ENCODE measurements at places on chromosomes 1 and 21.

DNA sequence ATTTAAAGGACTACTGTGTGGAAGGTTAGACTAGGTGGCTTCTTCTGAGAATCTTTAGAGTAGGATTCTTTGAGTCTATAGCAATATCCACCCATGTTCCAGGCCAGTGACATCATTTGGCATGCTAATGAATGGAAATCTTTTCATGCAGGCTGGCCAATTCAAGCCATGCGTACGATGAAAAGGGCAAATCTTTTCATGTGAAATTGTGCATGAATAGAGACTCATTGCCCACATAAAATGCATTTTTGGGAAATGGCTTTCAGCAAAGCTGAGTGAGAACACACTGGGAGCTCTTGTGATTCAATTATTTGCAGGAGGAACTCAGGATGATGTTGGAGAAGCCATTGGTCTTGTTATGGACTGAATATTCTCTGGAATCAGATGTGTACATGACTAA lies 324.9 kb upstream of the DAB1 start:
- DNase-seq: no peak

- no peak for DNase-seq
Observed at GRCh38 chr1:98278055-98278454, 357.2 kb upstream of the DPYD start.

DNA sequence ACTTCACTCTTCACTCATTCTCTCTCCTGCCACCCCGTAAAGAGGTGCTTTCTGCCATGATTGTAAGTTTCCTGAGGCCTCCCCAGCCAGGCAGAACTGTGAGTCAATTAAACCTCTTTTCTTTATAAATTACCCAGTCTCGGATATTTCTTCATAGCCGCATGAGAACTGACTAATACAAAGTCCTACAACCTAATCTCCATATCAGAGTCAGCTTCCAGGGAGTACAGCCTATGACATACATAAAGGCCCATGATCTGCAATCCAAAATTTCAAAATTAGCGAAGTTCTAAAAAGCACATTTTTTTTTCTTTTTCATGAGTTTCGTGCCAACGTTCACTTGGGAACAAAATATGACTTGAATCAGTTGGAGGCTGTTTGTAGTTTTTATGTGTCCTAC lies 256.9 kb upstream of the DUSP10 start:
- no peak for DNase-seq

GRCh38 chr1:44616991-44617702 lies 57.1 kb downstream of the TMEM53 start:
- DNase-seq: no peak

DNA sequence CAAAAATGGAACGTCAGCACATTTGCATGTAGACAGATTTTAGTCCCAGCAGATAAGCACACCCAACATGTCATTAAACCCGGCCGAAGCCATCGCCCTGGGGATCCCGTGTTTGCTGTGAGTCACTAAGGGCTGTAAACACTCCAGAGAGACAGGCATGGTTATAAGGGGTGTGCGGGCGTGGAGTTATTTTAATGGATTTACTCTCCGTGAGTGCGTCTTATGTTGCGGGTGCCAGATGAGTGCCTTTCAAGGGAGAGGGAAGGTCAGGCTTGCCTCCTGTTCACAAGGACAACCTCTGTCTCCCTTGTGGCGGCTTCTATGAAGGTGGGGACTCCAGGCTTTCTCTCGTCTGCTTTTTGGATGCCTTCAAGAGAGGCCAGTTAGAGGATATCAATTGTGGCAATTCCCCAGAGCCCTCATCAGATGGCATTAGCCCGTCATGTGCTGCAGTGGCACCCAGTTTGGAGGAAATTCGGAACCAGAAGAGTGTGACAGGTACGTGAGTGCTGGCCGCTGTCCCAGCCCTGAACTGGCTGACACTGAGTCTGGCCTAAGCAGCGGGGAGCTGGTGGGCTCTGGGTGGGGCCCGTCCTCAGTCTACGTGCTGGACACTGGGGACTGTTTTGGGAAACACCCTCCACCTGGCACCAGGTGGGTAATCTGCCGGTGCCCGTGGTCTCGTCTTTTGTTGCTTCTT lies 223.8 kb upstream of the TMEM51 start:
- DNase-seq: peak; percentile 68

DNA sequence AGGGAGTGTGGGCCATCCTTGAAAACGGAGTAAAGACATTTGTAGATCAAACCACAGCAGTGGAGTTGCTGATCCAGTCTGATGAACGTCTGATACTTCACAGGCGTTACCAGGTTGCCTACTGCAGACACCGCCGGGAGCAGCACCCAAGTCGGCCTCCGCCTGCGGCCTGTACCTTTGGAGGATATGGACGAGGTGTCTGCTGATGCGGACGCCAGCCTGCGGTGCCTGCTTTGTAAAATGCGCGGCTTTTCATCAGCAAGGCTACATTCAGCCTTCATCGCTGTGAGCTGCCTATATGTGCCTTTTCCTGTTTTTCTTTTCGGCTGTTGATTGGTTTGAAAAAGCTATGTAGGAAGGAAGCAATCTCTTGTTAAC lies 16.0 kb downstream of the SLX9 start:
- no peak for DNase-seq

GRCh38 chr1:80375662-80376061 lies 1369.1 kb upstream of the ADGRL4 start:
- no peak for DNase-seq

- no peak for DNase-seq
Observed at GRCh38 chr1:196550731-196551130, 57.5 kb downstream of the KCNT2 start.

- no peak for DNase-seq
Observed at GRCh38 chr1:32309960-32310359, 18.1 kb downstream of the HDAC1 start.

- DNase-seq: no peak
Observed at GRCh38 chr1:111786669-111787207, 31.0 kb downstream of the DDX20 start.

DNA sequence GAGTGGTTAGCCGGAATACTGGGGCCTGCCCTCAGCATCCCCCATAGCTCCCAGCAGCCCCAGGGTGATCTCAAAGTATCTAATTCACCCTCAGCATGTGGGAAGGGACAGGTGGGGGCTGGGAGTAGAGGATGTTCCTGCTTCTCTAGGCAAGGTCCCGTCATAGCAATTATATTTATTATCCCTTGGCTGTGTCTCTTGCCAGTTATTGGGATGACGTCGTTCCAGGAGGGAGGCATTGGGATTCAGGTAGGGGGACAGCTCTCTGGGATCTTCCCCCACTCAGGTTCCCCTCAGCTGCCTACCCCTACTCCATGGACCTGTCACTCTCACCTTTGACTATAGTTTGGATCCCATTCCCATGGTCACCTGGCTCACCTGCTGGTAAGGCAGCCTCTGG lies 11.9 kb upstream of the PEAR1 start:
- DNase-seq: no peak

GRCh38 chr21:43611598-43612369 lies 47.5 kb downstream of the HSF2BP start:
- DNase-seq: peak; percentile 29

DNA sequence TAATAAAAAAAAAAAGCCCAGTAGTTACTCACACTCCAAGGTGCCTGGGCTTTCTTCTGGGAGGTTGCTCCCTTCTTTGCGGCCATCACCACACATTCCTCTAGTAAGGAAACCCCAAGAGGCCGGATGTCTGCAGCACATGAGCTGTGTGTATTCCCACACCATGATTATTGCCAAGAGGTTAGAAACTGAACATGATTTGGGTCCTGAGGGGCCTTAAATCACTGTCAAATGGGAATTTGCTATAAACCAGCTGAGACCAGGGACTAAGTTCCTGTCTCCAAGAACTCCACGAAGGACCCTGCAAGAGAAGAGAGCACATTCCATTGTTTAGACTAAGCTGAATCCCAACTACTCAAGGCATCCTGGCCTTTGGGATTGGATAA lies 85.3 kb upstream of the SSX2IP start:
- DNase-seq: no peak

DNA sequence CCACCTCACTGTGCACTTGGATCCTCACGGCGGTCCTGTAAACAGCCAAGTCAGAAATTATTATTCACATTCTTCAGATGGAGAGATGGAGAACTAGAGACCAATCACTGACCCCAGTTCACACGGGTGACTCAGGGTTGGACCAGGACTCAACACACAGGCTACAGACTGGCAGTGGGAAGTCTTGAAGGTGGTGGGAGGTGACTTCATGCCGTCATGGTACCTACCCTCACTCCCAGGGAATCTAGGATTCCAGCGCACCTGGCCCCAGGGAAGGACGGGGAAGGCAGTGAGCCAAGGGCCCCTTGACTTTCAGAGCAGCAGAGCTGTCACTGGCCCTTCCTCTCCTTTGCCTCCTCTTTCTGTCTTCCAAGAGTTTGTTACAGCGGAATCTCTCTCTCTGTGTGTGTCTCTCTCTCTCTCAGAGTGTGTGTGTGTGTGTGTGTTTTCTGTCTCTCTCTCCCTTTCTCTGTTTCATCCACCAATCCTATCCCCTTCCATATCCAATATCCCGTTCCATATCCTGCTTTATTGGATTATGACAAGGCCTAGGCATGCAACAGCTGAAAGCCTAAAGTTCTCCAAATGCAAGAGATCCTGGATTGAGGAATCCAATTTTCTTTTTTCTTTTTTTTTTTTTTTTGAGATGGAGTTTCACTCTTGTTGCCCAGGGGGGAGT lies 11.7 kb downstream of the OPTC start:
- no peak for DNase-seq

DNA sequence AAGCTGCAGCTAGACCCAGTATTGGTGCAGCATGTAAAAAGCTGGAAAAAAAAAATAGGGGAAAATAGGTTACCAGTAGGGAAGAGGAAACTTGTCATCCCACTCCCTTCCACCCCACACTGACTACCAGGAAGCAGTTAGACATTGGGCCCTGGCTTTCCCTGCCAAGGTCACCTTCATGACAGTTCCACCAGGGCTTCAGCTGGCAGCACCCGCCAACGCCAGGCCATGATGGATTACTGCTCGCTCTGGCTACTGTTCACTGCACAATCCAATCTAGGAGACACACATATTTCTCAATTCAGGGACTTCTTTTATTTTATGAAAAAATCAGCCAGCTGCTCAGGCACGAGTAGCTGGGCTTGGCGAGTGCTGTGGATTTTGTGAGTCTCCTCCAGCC lies 127.7 kb downstream of the DMRTA2 start:
- DNase-seq: no peak

DNA sequence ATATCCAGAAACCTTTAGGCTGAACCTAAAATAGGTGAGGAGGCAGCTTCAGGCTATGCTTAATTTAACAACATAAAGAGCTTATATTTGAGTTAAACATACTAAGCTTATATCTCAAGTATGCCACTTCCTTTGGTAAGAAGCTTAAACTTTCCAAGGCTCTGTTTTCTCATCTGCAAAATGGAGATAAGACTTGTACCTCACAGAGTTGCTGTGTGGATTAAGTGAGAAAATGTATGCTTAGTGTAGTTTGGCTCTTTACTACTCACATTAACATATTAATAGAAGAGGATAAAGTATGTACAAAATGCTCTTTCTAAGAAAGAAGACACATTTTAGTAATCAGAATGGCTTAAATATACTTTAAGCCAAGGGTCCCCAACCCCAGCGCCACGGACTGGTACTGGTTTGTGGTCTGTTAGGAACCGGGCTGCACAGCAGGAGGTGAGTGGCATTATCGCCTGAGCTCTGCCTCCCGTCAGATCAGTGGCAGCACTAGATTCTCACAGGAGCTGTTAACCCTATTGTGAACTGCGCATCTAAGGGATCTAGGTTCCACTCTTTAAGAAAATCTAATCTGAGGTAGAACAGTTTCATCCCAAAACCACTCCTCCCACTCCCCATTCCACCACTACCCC lies 77.2 kb downstream of the HS2ST1 start:
- DNase-seq: no peak

DNA sequence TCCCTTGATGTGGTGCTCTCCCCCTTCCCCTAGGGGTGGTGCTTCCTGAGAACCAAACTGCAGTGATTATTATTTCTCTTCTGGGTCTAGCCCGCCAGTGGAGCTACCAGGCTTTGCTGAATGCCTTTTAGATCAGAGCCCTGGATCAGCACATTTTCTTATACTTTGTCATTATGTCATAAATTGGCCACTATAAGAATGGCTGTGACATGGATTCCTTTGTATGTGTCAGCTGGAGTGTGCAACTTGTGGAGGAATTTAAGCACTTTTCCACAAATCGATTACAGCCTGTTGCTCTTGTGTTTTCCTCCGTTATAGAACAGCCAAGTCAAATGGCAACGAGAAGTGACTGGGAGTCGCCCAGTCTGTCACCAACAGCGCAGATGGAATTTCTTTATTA lies 273.3 kb downstream of the DUSP10 start:
- no peak for DNase-seq

GRCh38 chr1:147496571-147497210 lies 44.6 kb upstream of the BCL9 start:
- DNase-seq: peak; percentile 18

GRCh38 chr1:145877923-145878486 lies 7.7 kb downstream of the ANKRD35 start:
- no peak for DNase-seq

DNA sequence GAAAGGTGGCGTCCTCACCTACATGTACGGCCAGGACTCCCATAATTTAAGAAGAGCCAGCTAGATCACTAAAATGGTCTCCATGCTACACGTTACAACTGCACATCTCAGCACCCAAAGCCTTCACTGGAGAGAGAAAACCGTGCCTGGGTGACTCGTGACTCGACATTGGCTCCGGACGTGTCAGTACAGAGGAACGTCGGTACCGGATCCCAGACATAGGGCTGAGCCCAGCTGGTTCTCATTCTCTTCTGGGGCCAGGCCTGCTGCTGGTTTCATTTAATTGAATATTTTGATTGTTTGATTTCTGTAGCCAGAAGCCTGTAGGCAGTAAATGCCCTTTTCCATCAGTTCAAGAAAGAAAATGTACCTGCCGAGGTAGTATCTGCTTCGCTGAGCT lies 93.1 kb downstream of the HHIPL2 start:
- DNase-seq: no peak

DNA sequence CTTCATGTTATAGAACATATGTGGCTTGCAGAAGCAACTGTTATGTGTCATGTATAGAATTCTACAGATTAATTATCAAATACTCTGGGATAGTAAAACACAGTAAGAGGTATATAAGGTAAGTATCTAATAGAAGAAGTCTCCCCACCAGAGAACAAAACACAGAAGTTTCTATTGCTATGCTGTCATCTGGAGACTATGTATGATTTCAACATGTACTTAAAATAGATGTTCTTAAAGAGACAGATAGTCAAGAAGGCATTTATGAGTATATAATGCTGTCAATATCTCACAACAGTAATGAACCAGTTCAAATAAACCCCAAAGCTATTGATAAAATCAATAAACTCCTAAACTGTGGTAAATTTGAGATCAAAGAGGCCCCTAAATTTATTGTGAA lies 8.1 kb upstream of the ADCY10 start:
- DNase-seq: no peak
